Putamen (tissue), 1 donor: ENCODE measurements at places on chromosomes 13 and 19.

DNA sequence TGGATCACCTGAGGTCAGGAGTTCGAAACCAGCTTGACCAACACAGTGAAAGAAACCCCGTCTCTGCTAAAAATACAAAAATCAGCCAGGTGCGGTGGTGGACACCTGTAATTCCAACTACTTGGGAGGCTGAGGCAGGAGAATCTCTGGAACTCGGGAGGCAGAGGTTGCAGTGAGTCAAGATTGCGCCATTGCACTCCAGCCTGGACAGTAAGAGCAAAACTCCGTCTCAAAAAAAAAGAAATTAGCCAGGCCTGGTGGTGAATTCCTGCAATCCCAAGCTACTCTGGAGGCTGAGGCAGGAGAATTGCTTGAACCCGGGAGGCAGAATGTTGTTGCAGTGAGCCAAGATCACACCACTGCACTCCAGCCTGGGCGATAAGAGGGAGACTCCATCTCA lies 12.2 kb upstream of the FBXW9 start:
- DNase-seq, result no peak

GRCh38 chr13:110123041-110123809 lies 183.7 kb downstream of the COL4A1 start:
- DNase-seq, result peak; percentile 38

DNA sequence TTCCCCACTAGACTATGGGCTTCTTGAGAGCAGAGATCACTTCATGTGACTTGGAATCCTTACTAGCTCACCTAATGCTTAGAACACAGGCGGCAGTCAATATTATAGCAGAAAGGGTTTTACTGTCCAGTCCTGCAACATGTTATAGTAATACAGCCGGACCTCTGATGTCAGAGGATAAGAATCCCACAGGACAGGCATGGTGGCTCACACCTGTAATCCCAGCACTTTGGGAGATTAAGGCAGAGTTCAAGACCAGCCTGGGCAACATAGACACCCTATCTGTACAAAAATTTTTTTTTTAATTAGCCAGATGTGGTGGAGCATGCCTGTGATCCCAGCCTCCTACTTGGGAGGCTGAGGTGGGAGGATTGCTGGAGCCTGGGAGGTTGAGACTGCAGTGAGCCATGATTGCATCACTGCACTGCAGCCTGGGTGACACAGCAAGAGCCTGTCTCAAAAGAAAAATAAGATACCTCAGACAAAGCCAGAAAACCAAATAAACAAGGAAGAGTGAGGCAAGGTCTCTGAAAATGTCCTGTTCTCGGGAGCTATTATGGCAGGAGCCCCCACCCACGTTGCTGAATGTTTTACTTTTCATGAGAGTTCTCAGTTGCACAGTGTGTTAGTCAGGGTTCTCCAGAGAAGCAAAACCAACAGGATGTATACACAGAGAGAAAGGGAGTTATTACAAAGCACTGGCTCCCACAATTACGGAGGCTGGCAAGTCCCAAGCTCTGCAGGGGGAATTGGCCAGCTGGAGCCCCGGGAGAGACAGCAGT lies 100.8 kb downstream of the UBL3 start:
- DNase-seq, result no peak

GRCh38 chr13:113802761-113803160 lies 43.7 kb downstream of the TMEM255B start:
- no peak for DNase-seq

GRCh38 chr19:43574424-43575155 lies 737 bp downstream of the XRCC1 start:
- no peak for DNase-seq

DNA sequence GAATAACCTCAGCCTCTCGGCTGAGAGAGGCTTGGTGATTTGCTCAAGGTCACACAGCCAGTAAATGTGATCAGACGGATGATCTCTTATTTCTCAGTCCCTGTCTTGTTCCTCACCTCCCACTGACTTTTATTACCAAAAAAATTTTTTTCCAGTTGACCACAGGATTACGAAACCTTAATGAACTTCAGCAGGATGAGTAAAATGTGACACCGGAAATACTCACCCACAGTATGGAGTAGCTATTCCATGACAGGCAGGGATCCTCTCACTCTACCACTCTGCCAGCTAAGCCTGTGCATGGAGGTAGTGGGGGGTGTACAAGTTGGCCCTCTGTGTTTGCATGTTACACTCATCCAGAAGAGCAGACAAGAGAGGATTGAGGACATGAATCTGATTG lies 916.4 kb downstream of the UQCRFS1 start:
- no peak for DNase-seq

GRCh38 chr13:107124129-107124718 lies 556.3 kb upstream of the ARGLU1 start:
- peak; percentile 7 for DNase-seq

DNA sequence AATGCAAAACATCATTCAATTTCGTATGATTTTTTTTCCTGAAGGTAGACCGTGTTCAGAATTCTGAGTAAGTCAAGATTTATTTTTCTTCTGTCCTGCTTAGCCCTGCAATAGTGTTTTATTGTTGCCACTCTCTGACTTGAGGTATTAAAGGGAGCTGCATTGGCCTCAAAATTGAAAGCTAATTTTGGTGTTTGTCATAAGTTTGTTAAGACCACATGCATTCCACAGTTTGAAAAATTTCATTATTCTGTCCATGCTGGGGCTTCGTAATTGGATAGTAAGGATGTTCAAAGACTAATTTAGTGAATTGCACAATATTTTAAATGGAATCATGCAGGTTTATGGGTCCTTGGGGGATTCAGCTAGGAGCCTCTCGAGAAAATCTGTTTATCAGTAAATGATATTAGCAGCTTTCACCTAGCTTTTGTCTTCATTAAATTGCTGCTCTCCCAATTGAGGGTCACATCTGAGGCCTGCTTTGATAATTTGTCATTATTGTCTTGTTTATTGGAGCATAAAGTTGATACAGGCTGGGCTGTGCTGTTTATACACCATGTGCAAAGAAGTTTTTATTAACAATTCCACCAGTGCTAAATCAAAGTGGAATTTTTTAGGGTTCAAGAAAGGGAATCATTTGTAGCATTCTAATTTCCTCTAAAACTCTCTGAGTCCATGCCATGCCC lies 339.8 kb upstream of the OBI1 start:
- DNase-seq, result no peak

DNA sequence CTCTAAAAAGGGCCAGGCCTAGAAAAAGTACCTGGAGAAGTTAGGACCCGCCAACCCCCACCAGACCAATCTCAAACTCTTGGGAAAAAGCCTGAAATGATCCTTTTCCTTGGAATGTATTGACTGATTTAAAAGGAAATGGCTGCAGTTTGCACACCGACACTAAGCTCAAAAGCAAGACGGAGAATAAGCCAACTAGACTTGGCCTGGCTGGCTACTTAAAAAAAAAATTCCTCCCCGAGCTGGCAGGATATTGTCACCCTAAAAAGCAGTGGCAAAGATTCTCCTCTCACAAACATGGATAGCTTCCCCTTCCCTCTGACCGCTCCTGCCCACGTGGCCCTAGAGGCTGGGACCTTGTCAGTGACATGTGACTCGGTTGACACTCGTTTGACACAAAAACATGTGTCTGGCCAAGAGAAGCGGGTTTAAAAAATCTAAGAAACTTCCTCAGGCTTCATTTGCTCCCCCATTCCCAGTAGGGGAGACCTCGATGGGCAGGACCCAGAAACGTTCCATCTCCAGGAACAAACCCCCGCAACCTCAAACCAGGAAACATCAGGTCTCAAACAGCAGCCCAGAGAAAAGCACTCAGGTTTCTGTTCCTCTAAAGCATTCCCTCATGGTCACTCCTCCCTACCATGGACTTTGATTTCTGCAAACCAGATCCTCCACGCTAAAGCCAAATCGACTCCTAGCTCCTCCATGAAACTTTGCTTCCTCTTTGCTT lies 1.3 kb downstream of the RFX1 start:
- DNase-seq, result peak; percentile 63

DNA sequence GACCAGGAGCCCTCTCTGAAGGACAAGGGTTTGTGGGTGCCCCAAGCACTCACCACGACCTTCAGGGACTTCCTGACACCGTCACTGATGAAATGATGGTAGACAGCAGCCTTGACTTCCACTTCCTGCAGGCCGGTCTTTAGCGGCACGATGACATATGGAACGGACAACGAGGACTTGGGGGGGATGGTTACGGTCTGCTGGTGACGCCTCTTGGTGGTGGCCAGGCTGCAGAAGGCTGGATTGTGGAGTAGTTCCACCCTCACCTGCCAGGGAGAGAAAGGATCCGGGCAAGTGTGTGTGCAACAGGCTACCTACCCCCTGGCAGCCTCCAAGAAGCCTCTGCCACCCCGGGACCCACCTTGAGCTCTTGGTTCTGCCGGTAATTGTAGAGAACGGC lies 23.2 kb downstream of the C3 start:
- DNase-seq, result no peak

GRCh38 chr13:95136638-95137037 lies 164.6 kb downstream of the ABCC4 start:
- no peak for DNase-seq

- DNase-seq, result no peak
These were observed 28.1 kb upstream of the GTF3A start for GRCh38 chr13:27396252-27396846.

DNA sequence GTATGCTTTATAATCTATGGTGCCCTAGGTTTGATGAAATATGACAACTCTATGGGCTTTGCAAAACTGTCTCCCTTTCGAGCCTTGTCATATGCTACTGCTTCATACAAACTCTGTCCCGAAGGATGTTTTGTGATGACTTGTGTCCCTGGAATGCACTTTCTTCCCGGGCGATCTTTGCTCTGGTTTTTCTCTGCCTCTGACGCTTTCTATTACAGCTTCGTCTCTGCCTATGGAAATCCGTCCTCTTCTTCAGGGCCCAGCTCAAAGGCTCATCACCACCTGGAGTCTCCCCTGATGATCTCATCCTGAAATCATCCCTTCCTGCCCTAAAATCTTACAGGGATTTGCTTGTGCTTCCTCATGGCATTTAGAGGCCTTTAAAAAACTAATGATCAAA lies 191.5 kb upstream of the KL start:
- no peak for DNase-seq

DNA sequence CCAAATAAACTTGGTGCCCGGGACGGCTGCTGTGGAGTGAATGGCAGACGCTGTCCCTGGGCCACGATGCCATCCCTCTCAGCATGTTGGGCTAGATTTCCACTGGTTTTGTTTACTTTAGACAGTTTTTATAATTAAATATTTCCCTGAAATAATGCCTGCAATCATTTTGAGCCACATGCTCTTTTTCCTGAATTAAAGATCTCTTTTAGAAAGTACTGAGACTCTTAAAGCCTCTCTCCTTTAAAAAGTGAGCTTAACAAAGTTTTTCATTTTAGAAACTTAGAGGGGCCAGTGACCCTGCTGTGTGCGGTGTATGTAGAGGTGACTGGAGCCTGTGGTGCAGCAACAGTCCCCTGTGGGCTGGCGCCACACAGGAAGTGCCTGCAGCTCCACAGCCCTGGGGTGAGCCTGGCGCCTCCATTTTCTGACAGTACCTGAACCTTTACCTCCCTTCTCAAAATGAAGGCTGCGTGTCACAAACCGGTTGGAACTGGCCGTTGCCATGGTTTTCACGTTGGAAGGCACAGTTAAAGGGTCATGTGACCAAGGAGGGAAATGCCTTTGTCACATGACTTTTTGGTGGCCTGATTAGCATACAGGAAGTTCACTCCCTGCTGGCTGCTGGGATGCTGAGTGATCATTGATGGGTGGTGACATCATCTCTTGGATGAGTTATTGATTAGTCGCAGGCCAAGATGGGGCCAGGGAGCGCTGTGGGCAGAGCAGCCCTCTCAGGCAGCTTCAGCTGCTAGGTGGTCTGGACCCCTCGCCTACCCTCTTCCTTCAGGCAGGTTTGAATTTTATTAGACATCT lies 26.3 kb downstream of the TSSK6 start:
- peak; percentile 83 for DNase-seq

GRCh38 chr13:83780227-83780626 lies 102.0 kb downstream of the SLITRK1 start:
- DNase-seq, result no peak

DNA sequence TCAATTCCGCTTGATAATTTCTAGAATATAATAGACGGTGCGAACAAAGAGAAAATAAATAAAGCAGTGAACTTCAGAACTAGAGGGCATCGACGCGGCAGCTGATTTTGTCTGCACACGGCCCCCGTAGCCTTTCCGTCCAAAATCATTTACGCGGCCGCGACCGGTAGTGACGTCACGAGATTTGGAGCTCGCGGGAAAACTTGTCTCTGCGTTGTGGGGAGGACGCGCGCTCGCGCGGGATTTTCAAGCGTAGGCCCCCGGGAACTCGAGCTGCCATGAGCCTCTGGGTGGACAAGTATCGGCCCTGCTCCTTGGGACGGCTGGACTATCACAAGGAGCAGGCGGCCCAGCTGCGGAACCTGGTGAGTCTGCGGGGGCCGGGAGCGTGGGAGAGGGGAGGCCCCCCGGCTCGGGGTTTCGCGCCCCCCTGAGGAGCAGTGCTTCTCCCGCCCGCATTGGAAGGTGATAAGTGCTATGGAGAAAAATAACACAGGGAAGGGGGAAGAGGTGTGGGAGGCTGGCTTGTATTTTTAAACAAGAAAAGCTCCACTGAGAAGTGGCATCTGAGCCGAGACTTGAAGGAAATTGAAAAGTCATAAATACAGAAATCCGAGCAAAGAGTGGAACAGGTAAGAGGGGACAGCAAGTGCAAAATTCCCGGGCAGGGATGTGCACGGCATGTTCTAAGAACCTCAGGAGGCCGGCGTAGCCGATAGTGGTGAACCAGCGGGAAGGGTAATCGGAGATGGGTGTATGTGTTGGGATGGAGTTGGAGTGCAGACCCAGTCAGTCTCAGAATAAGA lies at the start of gene RFC3:
Gene RFC3, plus strand, starts transcription at position 249 of the 806 bp plus-strand sequence. Its CDS starts 30 bp downstream, at position 279.
- peak; percentile 91 for DNase-seq

DNA sequence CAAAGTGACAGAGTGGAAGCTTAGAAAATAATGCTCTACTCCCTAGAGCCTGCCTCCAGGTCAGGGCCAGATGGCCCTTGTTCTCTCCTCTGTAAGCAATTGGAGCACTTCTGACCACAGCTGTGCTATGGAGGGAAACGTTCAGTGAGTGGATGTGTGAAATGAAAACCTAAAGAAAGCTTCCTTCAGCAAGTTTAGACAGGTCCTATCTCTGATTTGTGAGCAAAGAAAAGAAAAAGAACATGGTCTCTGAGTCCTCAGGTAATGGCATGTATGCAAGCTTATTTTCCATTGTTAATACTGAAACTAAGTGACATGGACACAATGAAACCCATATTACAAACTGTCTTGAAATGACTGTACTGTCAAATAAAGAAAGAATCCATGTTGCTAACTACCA lies 1486.8 kb downstream of the EFNB2 start:
- DNase-seq, result no peak

GRCh38 chr19:57269515-57270250 lies 10.6 kb upstream of the ZNF460 start:
- no peak for DNase-seq

DNA sequence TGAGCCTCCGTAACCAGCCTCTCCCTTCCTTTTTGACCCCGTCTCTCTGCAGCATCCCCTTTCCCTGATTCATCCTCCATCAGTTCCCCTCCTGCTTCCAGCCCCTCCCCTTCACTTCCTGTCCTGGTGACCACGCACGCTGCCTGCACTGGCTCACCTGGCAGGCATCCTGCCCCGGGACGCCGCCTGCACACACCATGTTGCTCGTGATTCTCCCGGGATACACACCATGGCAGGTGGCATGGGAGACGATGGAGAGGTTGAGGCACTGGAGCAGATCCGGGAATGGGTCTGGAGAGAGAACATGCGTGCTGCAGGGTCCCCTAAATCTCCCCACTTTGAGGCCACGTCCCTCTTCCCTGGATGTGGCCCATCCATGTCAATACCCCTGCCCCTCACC lies 4.2 kb downstream of the KLK12 start:
- no peak for DNase-seq

- peak; percentile 16 for DNase-seq
These were observed 529 bp downstream of the LONP1 start for GRCh38 chr19:5719274-5719960.
